ENCODE measurements at places on chromosomes 12 and 14.

GRCh38 chr12:53712059-53712643, 15.1 kb downstream of the CALCOCO1 start:
- DNase-seq: no peak

DNA sequence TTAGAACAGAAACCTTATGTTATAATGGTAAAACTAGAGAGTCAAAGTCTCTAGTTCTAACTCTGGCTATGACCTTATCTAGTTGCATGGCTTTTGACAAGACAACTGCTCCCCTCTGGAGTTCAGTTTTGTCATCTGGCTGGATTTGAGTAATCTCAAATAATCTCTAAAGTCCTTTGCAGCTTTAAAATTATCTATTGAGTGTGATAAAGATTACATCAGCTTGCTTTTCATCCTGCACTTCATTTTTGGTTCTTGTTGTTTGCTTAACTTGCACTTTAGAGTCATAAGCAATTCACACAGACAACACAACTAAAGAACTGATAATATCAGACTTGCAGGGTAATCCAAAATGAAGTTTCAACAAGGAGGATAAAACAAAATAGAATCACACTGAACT, 2.3 kb downstream of the AKAP5 start:
- DNase-seq: no peak

DNA sequence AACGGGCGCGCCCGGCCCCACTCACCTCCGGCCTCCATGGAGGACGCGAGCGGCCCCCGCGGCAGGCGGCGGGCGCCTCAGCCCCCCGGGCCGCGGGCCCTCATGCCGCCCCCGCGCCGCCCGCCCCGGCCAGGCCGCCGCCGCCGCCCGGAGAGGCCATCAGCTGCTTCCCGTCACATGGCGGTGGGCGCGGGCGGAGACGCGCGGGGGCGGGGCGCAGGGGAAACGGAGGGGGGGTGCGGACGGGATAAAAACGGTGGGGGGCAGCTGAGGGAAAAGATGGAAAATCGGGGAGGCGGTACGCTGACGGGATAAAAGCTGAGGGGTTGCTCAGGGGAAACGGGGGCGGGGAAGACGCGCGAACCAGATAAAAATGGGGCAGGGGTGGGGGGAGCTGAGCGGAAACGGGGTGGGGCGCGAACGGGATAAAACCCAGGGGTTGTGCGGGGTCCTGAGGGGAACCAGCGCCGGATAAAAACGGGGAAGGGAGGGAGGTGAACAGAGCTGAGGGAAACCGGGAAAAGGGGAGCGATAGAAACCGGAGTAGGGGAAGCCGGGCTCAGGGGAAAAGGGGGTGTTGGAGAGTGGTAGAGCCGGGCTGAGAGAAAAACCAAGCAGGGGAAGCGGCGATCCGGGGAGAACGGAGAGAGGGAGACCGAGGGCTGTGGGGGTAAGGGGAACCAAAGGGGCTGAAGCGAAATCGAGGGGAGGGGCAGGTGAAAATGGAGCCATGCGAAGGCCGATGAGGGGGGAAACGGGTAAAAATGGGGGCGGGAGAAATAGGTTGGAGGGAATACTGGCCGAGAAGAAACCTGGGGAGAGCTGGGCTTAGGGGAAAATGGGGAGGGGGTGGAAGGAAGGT, at the start of gene WSB2:
Gene WSB2, minus strand, starts transcription at position 169 of the 862 bp plus-strand sequence. Its CDS starts 131 bp downstream, at position 38.
- DNase-seq: no peak

- peak; percentile 93 for DNase-seq
Measured at GRCh38 chr14:42163136-42163535, 556.5 kb downstream of the LRFN5 start.

- no peak for DNase-seq
Measured at GRCh38 chr14:95421741-95422140, 94.7 kb downstream of the SYNE3 start.

DNA sequence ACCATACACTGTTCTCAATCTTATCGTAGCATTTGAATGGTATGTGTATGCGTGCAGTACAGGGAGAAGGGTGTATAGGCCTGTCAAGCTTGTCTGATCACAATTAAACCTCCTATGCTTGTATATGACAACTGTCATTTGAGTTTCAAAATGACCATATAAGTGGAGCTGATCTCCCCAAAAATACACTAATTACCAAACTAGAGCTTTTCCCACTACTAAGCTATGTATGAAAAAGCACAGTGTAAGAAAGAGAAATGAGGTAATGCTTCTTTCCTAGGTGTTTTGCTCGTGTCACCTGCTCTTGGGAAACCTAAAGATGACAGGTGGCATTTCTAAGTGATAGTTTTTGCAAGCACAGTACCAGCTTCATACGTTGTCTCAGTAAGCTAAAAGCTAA, 1.1 kb upstream of the STK38L start:
- no peak for DNase-seq

DNA sequence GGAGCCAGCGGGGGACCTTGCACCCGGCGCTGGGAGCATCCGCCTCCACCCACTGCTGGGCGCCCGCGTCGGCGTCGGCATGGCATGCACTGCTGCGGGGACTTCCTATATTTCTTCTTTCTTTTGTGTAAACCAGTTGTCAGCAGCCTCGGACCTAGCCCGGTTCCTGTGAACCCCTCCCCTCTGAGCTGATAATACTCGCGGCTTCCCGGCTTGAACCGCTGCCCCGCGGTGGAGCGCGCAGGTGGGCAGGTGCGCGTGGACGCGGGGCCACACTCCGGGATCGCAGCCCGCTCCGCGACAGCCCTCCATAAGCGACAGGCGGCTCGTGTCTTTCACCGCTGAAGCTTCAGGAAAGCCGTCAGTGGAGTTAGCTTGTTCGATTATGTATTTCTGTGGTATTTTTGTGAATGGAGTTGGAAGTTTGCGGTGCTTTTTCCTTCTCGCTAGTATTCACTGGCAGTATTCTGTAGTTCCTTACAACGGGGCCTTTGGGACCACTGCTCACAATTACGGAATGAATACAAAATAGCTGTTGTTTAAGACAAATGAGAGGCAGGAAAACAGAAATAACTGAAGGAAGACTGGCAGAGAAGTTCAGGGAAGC, 870 bp downstream of the BMAL2 start:
- no peak for DNase-seq

- DNase-seq: no peak
Measured at GRCh38 chr12:112892856-112893255, 13.9 kb upstream of the OAS1 start.

- DNase-seq: no peak
Measured at GRCh38 chr12:127170226-127171180, 1096.5 kb upstream of the TMEM132C start.

- no peak for DNase-seq
Measured at GRCh38 chr14:90797451-90797850, 18.8 kb downstream of the TTC7B start.

GRCh38 chr14:91413547-91414474, 3.8 kb downstream of the CCDC88C start:
- DNase-seq: no peak

- DNase-seq: no peak
Measured at GRCh38 chr14:81766321-81766915, 232.8 kb upstream of the SEL1L start.

GRCh38 chr14:82731526-82731925, 1197.9 kb upstream of the SEL1L start:
- no peak for DNase-seq

- no peak for DNase-seq
Measured at GRCh38 chr12:23566133-23566532, 383.3 kb downstream of the SOX5 start.

DNA sequence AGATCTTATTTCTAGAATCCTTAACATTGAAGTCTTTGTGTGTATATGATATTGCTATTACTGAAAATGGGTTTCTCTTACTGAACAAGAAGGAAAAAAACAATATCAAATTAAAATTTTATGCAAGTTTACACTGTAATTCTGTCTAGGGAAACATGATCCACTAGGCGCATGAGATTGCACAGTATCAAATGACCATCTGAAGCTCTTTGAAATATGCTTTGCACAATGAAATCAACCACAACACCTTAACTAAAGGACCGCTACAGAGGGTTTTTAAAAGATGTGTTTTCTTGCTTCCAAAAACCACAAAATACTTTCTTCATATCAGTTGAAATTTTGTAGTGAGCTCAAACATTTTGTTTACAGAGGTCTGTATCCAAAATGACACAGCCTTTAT, 15.1 kb upstream of the KERA start:
- DNase-seq: no peak

GRCh38 chr12:41719214-41719613, 425.5 kb downstream of the GXYLT1 start:
- DNase-seq: no peak

DNA sequence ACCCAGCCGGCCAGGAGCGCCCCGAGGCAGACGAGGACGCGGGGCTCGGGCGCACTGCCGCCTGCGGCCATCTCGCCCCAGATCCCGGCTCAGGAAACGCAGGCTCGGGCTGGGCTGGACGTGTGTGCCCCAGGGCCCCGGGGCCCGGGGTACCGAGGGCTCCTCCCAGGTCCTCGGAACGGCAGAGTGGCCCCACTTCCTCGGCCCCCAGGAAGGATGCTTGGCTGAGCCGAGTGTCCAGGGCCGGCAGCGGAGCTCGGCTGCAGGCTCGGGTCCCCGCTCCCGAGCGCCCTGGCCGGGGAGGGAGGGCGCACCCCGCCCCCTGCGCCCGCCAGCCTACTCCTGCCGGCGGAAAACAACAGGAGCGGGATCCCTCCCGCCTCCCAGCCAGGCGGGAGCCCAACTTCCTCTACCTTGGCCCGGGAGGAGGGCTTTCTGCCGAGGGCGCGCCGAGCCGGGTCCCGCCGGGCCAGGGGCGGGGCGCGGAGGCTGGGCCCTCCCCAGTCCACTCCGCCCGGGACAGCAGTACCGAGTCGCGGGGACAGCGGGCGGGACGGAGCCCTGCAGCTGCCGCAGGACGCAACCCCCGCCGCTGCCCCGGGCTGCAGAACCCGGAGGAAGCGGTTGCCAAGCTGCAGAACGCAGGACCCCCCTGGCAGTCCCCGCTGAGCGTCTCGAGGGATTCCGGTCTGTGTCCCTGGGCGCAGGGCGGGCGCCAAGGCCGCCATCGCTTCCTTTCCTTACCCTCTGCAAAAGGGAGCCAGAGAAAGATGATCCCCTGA, at the start of gene VSIG10:
Gene VSIG10, minus strand, starts transcription at position 411 of the 782 bp plus-strand sequence. Its CDS starts 340 bp downstream, at position 71.
- DNase-seq: no peak

DNA sequence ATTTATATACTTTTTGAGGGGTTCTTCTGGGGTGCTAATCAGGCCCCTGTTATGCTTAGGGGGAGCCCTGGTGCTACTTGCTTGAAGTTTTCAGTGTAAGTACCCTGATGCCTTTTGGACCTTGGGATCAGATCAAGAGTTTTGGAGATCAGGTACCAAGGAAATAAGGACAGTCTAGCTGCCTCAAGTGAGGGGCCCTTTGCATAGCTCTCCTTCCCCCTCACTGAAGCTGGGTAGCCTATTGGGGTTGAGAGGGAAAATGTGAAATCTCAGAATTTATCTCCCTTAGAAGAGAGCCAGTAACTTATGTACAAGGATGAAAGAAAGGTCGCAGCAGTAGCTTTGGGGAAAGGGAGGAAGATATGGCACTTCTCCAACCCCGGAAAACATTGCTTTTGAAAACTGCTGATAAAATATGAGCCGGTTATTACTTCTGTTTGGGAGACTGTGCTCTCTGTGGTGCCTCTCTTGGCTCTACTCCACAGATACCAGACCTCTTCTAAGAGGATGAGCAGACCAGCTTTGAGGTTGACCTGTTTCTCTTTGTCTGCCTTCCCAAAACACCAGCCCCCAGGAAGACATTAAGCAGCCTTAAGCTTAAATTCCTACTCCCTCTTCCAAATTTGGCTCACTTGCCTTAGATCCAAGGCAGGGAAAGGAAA, 8.8 kb upstream of the AMHR2 start:
- DNase-seq: no peak

DNA sequence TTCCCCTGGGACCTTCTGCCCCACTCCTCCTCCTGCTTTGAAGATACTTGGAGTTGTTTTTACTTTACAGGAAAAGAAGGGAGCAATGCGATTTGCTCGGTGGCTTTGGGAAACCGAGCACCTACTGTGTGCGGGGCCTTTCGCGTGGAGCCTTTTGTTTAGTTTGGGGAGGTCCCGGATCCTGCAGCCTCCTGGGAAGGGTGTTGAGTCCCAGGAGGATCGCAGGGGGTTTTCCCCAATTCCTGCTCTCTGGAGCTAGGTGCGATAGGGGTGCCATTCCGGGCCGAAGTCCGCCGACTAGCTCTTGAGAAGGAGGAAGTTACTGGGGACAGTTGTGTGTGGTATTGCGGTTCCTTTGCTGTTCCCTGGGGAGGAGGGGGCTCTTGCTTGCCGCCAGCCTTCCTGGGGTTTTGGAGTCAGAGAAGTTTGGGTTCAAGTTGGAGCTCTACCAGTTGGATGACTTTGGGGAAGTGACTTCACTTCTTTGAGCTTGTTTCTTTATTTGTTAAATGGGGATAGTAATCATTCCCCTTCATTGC, 1.1 kb downstream of the BRI3BP start:
- DNase-seq: no peak

DNA sequence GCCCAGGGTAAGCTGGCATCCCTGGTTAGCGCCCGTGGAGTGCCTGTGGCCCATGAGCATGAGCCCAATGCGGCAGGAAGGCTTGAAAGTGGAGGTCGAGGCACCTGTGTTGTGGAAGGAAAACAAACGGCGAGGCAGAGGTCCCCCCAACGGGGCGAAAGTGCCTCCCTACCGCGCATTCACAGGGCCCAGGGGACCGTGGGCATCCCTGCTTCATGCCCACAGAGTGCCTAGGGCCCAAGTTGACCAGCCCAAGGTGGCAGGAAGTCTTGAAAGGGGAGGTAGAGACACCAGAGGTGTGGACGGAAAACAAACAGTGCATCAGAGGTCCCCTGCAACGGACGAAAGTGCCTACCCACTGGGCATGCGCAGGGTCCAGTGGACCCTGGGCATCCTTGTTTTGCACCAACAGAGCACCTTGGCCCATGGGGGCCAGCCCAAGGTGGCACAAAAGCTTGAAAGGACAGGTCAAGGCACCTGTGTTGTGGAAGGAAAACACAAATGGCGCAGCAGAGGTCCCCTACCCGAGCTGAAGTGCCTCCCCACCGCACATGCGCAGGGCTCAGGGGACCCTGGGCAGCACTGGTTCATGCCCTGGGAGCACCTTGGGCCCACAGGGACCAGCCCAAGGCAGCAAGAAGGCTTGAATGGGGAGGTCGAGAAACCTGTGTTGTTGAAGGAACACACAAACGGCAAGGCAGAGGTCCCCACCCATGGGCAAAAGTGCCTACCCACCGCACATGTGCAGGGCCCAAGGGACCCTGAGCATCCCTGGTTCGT, 377.5 kb downstream of the ALG10 start:
- DNase-seq: no peak

- peak; percentile 100 for DNase-seq
Measured at GRCh38 chr14:35386673-35387125, 17.9 kb downstream of the NFKBIA start.

- DNase-seq: peak; percentile 43
Measured at GRCh38 chr14:67819563-67820421, at the start of gene RAD51B. Gene RAD51B (plus strand): TSS chr14:67819779.

DNA sequence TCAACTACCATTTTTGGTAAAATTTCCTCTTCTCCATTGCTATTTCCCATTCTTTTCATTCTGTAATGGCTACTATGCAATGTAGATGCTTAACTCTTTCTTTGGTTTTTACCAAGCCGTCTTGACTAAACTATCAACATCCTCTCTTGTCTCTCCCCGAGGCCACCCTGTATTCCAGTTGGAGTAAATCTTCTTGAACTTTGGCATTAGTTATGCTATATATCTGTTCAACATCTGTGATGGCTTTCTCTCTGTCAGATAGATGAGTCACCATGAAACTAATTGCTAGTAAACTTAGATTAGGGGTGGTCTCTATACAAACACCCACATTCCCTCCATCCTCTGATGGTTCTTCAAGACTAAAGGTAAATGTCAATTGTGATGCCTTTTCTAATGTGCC, 63.4 kb downstream of the LMO3 start:
- no peak for DNase-seq
